ENCODE measurements at places on chromosomes 5 and 9.

GRCh38 chr9:138016406-138017187 lies 139.0 kb downstream of the CACNA1B start:
- DNase-seq: no peak

DNA sequence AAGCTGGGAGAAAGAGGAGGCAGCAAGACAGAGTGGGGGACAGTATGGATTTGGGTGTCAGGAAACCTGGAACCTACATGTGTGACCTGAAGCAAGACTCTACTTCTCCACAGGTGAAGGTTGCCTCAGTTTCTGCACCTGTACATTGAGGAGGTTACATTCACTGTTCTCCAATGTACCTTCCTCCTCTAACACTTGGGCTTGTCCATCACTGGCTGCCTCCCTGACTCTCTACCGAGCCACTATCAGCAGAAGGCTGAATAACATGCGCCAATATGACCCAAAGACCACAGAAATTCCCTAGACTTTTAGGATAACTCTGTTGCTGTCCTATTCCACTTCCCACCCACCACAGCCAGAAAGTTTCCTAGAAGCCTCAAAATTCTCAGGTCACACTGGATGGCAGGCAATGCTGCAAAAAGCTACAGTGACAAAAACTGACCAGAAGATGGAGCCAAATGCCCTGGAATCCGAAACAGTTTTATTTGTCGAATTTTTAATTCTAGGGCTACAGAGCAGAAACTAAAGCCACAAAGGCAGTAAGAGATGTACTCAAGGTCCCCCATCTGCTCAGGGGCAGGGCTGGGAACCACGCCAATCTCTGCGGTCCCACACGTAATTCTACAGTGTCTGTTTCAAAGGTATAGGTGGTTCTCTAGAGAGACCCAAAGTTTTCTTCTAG lies 64.4 kb downstream of the FAM114A2 start:
- DNase-seq: no peak

DNA sequence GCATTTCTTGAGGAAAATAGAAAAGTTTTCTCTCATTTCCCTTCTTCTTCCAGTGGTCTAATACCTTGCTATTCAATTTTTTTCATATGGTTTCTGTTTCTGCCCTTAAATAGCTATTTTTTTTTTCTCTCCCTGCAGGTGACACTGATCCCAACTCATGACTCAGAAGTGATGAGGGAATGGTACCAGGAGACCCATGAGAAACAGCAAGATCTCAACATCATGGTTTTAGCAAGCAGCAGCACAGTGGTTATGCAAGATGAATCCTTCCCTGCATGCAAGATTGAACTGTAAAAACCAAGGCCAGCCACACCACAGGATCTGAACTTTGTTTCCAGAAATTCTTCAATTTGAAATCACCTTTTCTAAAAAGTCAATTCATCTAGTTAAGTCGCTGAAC lies 97.7 kb downstream of the MAP1B start:
- DNase-seq: no peak

DNA sequence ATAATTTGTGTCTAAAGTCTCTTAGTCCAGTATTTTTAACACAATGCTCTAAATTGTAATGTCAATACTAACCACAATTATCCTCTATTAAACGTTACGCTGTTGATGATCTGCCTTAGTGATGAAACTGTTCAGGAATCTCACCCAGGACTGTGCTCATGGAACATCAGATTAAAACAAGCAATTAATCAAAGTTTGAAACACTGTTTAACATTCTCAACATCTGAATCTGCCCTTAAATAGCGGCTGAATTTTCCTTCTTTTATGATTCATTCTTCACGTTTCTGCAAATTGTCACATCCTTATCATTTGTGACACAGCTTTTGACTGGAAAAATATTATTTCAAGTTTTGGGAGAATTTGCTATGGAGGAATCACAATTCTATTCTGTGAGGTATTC lies 113.8 kb downstream of the MARCHF11 start:
- DNase-seq: no peak
